ENCODE measurements at places on chromosomes 5 and 9. TPM values are rescaled to one million over a fixed set of nuclear protein-coding genes. Genes with fewer than 3 reads are reported as not detected.
A peak's percentile ranks its signal among the peaks of the same experiment; 100 is the strongest.

- no peak for DNase-seq
Observed at GRCh38 chr5:179192891-179193470, 132.8 kb downstream of the ZNF354C start.

DNA sequence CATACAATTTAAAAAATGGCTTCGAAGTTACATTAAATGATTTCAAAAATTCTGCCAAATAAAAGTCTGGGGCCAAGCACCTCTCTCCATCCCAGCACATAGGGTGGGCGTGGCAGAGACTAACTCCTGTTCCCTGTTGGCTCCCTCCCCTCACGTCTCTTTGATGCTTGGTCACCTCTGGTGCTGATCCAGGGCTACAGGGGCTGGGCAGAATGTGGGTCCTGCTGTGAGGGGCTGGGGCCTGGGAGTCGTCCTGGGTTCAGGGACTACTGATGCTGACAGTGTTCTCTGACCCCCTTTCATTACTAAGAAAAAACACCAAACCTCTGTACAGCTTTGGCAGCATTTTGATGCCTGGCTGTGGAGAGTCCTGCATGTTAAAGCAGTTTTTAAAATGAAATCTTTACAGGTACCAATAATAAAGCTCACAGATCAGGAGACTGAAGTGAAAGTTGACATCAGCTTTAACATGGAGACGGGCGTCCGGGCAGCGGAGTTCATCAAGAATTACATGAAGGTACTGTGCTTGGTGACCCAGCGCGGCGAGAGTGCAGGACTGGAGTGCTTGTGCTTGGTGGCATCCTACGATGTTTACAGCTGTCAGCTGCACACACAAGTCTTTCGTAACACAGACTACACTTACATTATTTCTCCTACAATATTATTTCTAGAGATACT, 29.0 kb downstream of the TENT4A start:
- DNase-seq = no peak

PCDHA12 gene
- 0.05 TPM for total RNA-seq

SELENOP gene
- 149 TPM for total RNA-seq

DNA sequence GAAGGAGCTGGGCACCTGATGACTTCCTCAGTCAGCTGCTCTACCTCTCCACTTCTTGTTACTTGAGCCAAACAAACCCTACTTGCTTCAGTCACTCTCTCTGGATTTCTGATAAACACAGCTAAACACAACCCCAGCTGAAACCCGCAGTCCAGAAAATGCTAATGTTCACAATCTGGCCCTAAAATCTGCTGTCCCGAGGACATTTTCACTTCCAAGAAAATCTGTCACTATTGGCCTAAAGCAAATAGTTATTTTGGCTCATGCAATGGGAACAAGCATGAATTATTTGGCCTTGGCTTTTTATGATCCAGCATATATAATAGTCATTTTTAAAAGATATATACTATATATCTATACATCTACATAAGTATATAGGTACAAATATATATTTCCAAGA, 19.1 kb downstream of the FAM81B start:
- DNase-seq = no peak

GMCL2 gene
- not detected for total RNA-seq

GRCh38 chr9:116566677-116567488, 120.2 kb upstream of the TRIM32 start:
- no peak for DNase-seq

DNA sequence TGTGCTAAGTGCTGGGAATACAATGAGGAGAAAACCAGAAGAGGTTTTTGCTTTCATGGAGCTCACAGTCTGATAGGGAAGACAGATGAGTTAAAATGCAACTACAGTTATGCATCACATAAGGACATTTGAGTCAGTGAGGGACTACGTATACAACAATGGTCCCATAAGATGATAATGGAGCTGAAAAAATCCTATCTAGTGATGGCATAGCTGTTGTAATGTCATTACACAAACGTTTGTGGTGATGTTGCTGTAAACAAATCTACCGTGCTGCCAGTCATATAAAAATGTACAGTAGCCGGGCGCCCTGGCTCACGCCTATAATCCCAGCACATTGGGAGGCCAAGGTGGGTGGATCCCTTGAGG, 110.1 kb upstream of the RAD23B start:
- no peak for DNase-seq

DNA sequence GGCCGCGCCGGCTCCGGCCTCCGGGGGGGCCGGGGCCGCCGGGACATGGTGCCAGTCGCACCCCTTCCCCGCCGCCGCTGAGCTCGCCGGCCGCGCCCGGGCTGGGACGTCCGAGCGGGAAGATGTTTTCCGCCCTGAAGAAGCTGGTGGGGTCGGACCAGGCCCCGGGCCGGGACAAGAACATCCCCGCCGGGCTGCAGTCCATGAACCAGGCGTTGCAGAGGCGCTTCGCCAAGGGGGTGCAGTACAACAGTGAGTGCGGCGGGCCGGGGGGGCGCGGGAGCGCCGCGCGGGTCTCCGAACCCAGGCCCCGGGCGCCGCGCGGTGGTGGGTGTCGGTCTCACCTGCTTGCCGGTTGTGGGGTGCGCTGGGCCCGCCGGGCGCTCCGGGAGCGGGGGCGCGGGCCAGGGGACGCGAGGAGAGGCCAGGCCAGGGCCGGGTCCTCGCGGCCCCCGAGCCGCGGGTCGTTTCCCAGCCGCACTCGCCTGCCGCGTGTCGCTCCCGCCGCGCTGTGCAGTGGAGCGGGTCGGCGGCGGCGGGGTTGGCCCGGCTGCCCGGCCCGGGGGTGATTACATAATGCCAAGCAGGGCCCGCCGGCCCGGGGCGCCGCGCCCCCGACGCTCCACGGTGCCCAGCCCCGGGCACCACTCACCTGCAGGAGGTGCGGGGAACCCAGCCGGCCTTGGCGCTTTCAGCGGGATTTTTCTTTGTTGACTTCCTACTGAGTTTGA, 492 bp downstream of the RABL6 start:
- no peak for DNase-seq

MYORG gene
- 9.7 TPM for total RNA-seq

XRCC4 gene
- total RNA-seq = 28.8 TPM

PMPCA gene
- 68.9 TPM for total RNA-seq

PCDHGB7 gene
- total RNA-seq = 16.4 TPM

- no peak for DNase-seq
Observed at GRCh38 chr5:91119981-91120850, 262.9 kb downstream of the ARRDC3 start.

GRCh38 chr5:26802944-26803343, 235.4 kb downstream of the CDH9 start:
- DNase-seq = no peak

DNA sequence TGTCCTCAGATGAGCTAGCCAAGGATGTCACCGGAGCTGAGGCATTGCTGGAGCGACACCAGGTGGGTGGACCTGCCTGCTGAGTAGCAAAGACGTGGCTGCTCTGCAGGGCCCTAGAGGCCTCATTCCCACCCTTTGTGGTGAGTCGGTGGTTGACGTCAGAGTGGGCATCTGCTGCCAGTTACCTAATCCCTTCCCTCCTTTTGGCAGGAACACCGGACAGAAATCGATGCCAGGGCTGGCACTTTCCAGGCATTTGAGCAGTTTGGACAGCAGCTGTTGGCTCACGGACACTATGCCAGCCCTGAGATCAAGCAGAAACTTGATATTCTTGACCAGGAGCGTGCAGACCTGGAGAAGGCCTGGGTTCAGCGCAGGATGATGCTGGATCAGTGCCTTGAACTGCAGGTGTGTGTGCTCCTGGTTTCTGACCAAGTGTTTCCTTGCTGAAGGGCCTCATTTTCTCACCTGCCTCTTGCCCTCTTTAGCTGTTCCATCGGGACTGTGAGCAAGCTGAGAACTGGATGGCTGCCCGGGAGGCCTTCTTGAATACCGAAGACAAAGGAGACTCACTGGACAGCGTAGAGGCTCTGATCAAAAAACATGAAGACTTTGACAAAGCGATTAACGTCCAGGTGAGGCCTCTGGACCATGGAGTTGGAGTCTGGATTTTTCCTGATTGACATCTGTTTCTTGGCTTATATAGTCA, 48.9 kb downstream of the DYNC2I2 start:
- peak; percentile 82 for DNase-seq

DNA sequence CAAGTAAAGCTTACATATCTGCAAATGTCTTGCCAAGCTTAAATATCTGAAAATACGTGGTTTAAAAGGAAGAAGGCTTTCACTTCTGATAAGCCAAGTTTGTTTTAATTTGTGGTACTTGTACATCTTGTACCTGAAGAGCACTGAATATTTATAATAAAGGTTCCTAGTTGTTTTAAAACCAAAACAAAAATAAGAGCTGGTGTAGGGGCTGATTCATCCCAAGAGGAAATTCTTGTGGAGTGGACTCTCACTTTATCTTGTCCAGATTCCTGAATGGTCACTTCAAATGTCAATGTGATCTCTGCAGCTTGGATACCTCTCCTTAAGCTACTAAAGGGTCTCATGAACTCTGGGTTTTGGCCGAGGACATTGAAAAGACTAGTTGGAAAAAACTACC, 29.5 kb downstream of the MAMDC2 start:
- DNase-seq = no peak

GRCh38 chr5:169717288-169717687, 80.2 kb downstream of the DOCK2 start:
- no peak for DNase-seq

NIPSNAP3A gene
- 27.1 TPM for total RNA-seq

GRCh38 chr5:148981353-148981752, 81.5 kb downstream of the SH3TC2 start:
- no peak for DNase-seq

DNA sequence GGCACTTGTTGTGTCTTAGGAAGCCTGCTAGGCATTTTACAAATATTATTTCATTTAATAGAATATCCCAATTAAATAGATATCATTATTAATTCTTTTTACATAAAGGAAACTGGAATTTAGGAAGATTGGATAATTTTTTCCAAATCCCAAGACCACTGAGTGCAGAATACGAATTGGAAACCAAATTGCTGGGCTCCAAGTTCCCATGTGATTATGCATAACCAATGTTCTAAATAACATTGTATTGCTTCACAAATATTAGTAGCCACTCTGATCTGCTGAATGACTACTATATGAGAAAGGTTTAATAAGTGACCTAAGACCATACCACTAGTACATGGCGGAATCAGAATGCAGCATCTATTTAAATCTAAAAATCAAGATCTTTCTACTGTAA, 57.7 kb downstream of the ALDH1A1 start:
- DNase-seq = no peak

DNA sequence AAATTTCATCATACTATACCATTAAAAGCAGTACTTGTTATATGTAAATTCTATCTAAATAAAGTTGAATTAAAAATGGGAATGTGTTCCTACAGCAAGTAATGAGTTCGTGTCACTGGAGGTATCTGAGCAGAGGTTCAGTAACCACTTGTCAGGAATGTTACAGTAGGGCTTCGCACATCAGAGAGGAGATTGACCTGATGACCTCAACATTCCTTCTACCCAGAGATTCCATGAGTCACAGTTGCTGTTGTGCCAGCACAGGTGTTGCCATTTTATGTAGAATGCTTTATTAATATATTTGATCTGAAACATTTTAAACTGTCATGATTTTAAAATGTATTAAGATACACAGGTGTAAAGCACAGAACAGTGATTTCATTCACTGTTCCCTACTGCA, 60.3 kb downstream of the STX17 start:
- no peak for DNase-seq

GRCh38 chr5:178413988-178414387, 176.2 kb downstream of the COL23A1 start:
- DNase-seq = no peak

- DNase-seq = no peak
Observed at GRCh38 chr5:158538506-158539074, 561.1 kb downstream of the EBF1 start.

All from cardiac septum (tissue), 1 donor.